ENCODE measurements at places on chromosomes 12 and 14. TPM values are rescaled to one million over a fixed set of nuclear protein-coding genes. Genes with fewer than 3 reads are reported as not detected.
A peak's percentile ranks its signal among the peaks of the same experiment; 100 is the strongest.

DNA sequence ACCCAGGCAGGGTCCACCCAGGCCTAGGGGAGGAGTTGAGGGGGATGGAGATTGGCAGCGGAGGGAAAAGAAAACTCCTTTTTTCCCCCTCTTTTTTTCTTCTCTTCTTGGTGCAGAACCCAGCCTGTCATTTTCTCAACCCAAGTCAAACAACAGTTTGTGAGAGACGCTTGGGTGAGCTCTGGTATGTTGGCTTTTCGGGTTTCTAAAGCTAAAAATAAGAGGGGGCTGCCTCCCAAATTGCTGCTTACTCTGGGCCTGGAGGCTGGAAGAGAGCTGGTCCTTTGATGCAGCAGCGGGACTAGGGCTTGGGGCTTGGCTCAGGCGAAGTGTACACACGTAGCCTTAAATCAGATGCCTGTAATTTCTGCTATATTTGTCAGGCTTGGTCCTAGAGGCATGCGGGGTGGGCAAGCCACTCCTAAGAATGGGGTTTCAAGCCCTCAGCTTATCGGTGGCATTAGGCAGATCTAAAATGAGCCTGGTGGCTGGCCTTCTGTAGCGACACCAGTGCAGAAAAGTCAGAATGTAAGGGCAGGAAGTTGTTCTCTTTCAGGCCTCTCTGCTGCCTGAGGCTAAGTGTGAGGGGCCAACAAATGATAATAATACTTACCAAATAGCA is 816 bp upstream of the SLC8A3 start:
- no peak for DNase-seq

DNA sequence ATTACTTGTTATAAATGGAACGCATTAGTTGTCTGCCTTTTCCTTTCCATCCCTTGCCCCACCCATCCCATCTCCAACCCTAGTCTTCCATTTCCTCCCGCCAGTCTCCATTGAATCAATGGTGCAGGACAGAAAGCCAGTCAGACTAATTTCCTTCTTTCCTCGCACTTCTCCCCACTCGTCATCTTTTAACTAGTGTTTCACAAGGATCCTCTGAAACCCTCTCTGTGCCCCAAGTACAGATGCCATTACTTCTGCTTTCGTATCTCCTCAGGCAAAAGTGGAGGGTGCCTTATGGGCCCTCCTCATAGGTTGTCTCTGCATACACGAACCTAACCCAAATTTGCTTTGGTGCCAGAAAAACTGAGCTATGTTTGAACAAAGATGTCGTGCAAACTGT is 4.2 kb downstream of the DAZAP2 start:
- DNase-seq = no peak

DNA sequence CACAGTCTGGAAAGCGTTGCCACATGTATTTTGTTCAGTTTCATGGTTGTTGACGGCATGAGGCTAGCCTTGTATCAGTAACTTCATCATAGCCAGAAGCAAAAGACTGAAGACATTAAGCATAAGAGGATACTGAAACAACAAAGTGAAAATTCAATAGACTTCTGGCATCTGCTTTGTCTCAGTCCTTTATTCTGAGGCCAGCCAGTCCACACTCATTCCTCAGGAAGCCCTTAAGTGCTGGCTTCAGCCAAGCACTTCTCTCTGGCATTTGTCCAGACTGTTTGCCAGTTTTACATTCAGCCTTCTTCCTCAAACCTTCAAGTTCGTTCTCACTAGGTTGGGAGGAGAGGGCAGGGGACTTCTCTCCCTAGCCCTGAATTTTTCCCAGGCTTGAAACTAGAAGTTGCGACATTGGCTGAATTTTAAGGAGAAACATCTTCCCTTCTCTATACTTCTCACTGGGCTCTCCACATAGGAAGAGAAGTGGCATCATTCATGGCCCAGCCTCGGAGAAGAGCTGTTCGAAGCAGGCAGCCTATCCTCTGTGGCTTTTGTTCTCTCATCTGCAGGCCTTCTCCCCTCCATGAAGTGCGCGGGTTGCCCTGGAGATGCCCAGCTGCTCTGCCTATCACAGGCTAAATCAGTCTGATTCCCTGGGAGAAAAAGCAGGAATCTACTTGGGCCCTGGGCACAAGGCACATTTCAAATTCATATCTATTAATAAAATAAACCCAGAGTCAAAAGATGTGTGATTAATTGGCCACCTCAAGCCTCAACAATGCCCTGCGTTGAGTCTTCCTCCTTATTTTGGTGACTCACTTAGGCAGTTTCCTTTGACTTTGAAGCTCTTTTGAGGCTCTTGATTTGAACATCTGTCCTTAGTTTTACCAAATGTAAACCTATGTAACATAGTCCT is 130.9 kb upstream of the PLEKHA5 start:
- DNase-seq = no peak

GRCh38 chr12:12201274-12201758 is 65.5 kb downstream of the LRP6 start:
- DNase-seq = no peak

- DNase-seq = peak; percentile 50
Observed at GRCh38 chr12:110355073-110355472, 48.4 kb downstream of the ANAPC7 start.

GRCh38 chr12:112353393-112353792 is 28.8 kb downstream of the HECTD4 start:
- no peak for DNase-seq

Gene OR4E2
- 0.07 TPM for polyA plus RNA-seq

Gene LHX5
- 0.05 TPM for polyA plus RNA-seq
